ENCODE measurements at places on chromosomes 1 and 21.
A peak's percentile ranks its signal among the peaks of the same experiment; 100 is the strongest.

DNA sequence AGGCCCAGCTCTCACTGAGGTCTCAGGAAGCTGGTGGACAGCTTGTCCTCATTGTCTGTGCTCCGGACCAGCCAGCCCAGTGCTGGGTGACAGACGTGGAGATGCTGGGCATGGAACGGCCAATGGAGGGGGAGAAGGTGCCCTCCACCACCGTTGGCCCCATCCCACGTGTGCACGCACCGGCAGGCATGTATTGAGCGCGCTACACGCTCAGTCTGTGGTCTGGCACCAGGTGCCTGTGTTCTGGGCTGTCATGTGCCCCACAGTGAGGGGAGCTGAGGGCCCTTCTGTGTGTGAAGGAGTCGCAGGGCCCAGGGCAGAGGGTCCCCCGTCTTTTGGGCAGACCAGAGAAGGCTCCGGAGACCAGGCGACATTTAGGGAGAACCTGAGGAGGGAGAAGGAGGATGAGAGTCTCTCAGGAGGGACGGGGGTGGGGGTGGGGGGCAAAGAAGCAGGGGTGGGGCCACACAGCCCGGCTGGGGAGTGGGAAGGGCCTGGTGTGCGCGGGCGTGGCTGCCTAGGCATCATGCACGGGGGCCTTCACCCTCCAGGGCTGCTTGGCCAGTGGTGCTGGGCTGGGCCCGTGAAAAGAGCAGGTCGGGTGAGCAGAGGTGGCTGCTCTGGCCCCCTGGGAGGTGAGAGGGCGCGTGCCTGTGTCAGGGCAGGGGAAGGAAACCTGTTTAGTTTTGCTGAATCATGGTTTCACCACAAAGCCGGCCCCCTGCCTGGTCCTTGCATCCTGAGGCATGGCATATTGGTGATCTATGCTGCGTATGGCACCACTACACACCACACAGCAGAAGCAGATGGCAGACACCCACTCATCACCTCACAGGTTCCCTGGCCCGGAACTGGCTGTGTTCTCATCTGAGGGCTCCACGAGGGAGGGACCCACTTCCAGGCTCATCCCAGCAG, 86.7 kb upstream of the TTC34 start:
- no peak for DNase-seq

- DNase-seq, result no peak
Observed at GRCh38 chr1:239739919-239740318, 351.8 kb upstream of the FMN2 start.

DNA sequence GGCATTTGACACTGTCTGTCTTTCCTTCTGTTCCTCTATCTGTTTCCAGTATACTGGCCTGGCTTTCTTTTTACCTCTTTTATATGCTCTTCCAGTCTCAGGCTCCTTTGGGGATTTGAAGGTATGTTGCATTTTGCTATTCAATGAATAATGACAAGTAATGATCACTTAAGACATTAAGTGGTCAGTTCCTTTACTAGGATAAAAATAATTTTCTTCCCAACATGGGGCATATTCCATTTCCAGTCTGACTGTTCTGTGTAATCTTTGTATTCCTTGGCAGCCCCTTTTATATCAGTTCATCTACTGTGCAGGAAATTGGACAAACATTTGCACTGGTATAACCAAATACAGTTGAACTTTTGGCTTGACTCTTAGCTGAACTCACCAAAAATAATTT, 15.6 kb downstream of the METTL18 start:
- DNase-seq, result no peak

- DNase-seq, result no peak
Observed at GRCh38 chr1:228646717-228647522, 88.4 kb upstream of the RHOU start.

DNA sequence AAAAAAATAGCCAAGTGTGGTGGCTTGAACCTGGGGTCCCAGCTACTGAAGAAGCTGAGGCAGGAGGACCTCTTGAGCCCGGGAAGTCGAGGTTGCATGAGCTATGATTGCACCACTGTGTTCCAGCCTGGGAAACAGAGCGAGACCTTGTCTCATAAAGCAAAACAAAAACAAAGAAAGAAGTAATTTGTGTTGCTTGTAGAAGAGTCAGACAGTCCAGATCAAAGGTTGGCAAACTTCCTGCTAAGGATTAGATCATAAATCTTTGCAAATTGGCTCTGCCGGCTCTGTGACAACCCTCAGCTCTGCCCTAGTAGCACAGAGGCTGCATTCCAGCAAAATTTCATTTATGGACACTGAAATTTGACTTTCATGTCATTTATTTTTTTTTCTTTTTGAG, 19.0 kb upstream of the MFN2 start:
- no peak for DNase-seq

- no peak for DNase-seq
Observed at GRCh38 chr1:43058545-43059360, 100.1 kb upstream of the SLC2A1 start.

GRCh38 chr1:162390396-162391185, 9.1 kb downstream of the C1orf226 start:
- no peak for DNase-seq

GRCh38 chr1:31029026-31029425, 36.5 kb downstream of the PUM1 start:
- no peak for DNase-seq

GRCh38 chr1:36321119-36321951, 2.1 kb downstream of the EVA1B start:
- peak; percentile 86 for DNase-seq

DNA sequence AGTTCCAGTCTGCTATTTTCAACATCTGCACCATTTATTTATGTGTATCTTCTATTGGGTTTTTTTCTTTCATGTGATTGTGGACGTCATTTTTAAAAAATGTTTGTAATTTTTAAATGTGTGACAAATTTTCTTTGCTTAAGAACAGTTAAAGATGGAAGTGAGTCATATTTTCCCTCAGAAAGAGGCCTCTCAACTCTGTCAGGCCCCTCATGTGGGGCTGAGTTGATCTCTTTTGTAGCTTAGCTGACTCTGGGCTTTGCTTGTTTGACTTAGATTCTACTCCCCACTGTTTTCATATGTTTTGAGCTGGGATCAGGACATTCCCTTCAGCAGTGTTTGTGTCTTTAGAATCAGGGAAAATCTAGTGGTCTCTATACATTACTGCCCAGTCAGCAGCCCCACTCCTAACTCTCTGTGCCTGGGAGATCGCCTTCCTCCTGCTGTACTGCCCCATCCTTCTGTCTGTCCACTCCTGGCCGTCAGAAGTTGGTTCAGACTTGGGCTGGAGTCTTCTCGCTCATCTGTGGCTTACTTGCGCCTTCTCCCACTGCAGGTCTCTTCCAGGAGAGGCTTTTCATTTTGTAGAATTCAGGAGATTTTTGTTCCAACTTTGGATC, 137.4 kb downstream of the DYRK1A start:
- peak; percentile 44 for DNase-seq

- no peak for DNase-seq
Observed at GRCh38 chr1:25570798-25571521, 27.6 kb downstream of the LDLRAP1 start.

GRCh38 chr1:222995620-222996309, 147.3 kb downstream of the TLR5 start:
- DNase-seq, result no peak

DNA sequence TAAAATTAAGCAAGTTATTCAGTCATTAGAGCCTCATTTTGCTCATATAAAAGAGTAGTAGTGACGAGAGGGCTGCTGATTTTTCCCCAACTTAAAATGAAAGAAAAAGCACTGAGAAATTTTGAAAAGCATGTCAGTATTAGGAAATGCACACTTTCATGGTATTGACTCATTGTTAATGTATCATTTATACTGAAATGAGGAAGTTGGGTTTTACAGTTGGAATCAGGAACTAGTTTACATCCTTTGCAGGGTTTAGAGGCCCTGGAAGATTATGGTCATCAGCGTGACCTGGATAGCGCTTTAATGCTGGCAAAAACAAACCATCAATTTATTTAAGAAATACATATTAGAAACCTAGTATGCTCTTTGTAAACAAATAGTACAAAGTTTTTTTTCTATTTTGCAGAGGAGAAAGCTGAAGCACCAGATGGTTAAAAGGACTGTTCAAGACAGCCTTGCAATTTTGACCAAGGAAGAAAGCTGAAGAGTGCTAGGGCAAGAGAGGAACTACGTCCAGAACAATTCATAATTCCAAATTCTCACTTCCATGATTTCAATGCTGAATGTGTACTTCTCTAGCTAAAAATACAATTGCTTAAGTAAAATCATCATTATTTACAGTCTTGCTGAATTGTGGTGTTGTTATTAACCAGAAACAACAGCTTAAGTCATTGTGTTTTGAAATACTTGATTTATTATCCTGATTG, 94.8 kb upstream of the SGIP1 start:
- no peak for DNase-seq

- no peak for DNase-seq
Observed at GRCh38 chr1:200359610-200360163, 50.1 kb downstream of the ZNF281 start.

DNA sequence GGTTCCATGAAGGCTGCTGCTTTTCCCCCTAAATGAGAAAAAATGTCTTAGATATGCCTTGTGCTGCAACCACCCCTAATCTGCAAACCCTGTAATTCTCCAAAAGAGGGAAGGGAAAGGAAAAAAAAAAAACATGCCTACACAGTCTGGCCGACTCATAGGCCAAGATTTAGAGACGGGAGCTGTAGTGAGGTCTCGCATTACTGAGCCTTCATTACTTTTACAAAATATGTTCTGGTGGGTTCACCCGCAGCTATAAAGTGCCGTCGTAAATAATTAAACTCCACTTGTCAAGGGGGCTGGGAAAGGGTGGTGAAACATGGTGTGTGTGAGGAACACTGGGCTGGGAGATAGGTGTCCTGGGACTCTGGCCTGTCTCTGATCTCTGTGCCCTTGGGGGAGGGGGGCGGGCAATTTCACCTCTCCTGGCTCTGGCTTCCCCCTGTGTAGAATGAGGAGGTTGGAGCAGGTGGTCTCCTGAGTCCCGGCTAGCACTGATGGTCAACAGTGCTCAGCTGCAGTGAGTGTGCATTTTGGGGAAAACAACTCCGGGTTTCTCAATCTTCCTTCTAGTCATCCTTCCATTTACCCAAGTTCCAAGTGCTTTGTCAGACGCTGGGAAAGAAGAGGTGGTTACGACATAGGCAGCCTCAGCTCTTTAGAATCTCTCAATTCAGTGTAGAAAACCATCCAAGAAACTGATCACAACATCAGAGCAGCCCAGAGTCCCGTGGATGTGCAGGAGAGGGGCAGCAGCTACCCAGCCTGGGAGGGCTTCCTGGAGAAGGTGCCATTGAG, 82.3 kb downstream of the ACTL8 start:
- DNase-seq, result no peak

GRCh38 chr1:157111396-157112165, 12.0 kb upstream of the ETV3L start:
- DNase-seq, result no peak

DNA sequence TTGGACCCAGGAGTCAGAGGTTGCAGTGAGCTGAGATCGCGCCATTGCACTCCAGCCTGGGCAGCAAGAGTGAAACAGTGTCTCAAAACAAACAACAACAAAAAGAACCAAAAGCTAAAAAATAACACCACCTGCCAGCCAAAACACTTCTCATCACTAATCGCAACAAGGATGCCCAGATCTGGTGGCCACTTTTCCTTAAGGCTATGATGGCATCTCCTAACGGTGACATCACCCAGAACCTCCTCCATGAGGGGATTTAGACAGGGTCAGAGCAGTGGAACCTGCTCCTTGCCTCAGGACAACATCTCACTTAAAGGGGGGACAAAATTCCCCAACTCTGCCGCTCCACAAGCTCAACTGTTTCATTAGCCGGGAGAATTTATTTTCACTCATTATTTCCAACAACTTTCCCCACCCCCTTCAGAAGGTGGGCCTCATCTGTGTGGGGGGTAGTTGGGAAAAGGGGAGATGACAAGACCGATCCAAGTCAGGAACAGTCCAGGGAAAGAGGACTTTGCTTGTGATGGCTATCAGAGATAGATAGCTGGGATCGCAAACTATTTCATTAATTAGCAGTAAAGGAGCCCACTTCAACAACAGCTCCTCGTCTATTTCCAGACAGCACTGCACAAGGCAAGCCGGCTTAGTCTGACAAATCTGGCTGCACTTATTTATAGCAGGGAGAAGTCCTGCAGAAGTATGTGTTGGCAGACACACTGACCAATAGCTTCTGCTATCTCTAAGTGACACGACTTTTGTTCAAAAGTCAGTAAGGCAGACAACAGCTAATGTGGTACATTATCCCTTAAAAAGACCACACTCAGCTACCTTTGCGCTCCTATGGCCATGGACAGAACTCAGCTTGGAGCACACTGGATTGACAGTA, 2.6 kb downstream of the PABPC4 start:
- DNase-seq, result no peak

DNA sequence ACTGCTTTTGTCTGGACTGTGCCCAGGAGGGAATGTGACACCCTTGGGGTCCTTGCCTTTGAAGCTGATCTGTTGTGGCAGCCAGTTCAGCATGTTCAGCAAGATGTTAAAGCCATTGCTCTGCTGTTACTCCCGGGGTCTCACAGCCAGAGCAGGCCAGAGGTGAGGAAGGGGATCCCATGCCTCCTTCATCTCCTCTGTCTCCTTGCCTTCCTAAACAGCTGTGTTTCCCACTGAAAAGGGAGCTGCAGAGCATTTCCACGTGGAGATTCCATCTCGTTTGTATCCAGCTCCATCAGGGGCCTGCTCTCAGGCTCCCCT, 135.8 kb upstream of the COL6A1 start:
- no peak for DNase-seq

DNA sequence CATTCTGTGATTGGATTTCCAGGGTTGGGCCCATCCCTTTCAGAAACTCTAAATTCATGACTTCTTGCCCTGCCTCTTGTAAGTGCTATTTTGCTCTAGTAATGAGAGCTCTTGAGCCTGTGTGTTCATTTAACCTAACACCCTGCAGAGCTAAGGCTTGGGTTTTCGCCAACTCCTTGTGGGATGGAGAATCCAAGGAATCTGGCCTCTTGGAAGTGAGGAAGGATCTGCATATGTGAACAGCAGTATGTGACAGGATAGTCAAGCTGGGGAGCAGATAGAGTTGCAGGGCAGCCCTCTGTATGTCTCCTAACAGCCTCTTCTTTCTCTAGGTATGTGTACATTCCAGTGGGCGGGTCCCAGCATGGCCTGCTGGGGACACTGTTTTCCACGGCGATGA, 258.9 kb downstream of the HHAT start:
- no peak for DNase-seq

- no peak for DNase-seq
Observed at GRCh38 chr21:35070436-35070835, 21.3 kb upstream of the RUNX1 start.

DNA sequence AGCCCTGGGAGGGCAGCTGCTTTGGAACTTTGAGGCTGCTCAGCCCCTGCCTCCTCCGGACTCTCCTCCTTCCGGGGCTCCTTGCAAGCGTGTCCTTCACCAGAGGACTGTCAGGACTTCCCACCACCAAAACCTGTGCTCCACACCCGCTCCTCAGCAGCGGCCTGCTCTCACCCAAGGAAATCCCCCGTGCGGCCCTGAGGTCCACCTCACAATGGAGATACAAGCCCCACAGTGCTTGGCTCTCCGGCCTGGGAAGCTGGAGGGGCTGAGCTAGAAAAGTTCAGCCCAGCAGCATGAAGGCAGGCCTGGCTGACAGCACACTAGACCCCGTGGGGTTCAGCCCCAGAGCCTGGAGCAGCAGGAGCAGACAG, 33.6 kb downstream of the PGBD5 start:
- no peak for DNase-seq

- DNase-seq, result no peak
Observed at GRCh38 chr1:228735871-228736586, 750 bp downstream of the RHOU start.

GRCh38 chr1:113244112-113244820, 146.0 kb upstream of the MAGI3 start:
- no peak for DNase-seq

Measured in BJ (cell line).